ENCODE measurements at places on chromosomes 1 and 21.
A peak's percentile ranks its signal among the peaks of the same experiment; 100 is the strongest.

DNA sequence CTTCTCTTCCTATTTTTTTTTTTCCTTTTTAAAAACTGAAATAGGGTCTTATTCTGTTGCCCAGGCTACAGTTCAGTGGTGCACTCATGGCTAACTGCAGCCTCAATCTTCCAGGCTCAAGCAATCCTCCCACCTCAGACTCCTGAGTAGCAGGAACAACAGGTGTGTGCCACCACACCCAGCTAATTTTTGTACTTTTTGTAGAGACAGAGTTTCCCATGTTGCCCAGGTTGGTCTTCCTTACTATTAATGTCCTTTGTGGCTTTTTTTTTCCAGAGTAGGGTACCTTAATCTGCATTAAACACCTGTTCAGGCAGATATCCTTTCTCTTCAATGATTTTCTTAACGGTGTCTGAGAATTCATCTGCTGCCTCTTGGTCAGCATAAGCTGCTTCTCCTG is 4.3 kb upstream of the KTI12 start:
- DNase-seq: no peak

- DNase-seq: peak; percentile 19
These were observed 7.1 kb downstream of the SMPDL3B start for GRCh38 chr1:27941671-27942540.

- DNase-seq: no peak
These were observed 49.5 kb upstream of the BCL10 start for GRCh38 chr1:85325920-85326319.

- DNase-seq: no peak
These were observed 26.2 kb downstream of the VPS45 start for GRCh38 chr1:150093805-150094204.

DNA sequence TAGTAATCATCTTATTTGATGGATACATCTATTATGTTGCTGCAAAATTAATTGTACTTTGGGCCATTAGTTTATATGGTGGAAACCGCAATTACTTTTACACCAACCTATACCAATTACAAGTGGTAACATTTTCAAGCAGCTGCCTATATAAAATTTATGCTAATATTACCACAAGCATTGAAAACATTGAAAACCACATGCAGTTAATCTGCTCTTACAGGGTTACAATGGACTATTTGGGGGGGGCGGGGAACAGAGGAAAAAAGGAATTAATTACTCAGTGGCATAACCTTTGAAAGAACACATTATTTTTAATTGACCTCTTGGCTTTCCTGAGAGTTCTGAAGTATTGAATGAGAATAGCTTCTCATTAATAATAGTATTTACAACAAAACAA is 1793.2 kb downstream of the NCAM2 start:
- no peak for DNase-seq

GRCh38 chr1:155725142-155725541 is 36.3 kb downstream of the DAP3 start:
- no peak for DNase-seq

DNA sequence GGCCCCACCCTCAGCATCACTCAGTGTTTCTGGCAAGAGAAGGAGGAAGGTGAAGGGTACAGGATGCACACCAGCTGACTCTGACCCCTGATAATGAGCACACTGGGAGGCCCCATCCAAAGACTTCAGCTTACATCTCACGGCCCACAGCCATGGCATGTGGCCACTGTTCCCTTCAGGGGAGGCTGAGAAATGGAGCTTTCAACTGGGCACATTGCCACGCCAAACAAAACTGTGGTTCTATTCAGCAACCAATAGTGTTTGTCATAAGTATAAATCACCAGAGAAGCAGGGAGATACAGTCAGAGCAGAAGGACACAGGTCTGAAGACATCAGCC is 12.7 kb upstream of the TRAF3IP3 start:
- DNase-seq: no peak

GRCh38 chr1:226702318-226702956 is 36.6 kb downstream of the ITPKB start:
- DNase-seq: peak; percentile 56
